Stimulated activated CD8-positive, alpha-beta memory T cell treated with anti-CD3 and anti-CD28 coated beads, Interleukin-4, amount 100 ng/mL, for 1 hour (primary cell): ENCODE measurements at places on chromosomes 3 and 15.

DNA sequence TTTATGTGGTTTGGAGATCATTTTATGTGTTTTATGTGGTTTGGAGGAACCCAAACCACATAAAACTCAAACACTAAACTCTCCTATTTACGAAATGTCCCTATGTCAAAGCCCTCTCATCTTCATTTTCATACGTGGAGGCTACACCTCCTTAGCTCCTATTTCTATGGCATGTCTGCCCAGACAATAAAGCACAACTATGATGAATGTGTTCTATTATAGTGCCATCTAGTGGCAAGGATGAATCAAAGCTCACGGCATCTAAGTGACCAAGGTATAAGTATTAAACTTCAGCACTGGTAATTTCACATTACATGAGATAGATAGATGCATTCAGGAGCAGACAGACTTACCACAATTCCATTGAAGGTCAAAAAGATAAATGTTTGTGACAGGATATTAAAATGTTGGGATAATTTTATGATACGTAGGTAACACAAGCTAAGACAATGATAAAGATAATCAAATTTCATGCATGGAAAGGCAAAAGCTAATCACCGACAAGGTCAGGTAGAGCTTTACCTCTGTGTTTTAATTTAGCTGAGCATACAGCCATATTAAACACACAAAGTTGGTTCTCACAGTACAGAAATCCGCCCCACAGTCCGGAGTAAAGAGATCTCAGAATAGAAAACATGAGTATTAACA is 130.6 kb upstream of the FHIT start:
- DNase-seq, result no peak

DNA sequence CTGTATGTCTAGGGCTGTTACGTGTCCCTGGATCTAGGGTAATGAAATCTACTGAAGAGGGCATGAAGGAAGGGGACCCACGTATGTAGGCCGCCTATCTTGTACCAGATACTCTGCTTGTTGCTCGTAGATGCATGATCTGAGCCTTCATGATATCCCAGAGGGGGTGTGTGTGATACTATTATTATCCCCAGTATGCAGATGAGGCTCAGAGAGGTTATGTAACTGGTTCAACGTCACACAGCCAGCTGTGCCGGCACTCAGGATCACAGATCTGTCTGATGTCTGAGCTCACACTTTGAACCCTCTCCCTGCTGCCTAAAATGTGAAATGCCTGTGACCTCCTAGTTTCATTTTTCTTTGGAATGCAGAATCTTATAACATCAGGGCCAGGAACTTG is 36.2 kb upstream of the SEC13 start:
- no peak for DNase-seq

GRCh38 chr3:40741729-40742128 is 217.0 kb downstream of the ZNF621 start:
- no peak for DNase-seq

GRCh38 chr3:140165781-140166180 is 230.8 kb downstream of the CLSTN2 start:
- DNase-seq, result no peak

GRCh38 chr15:33154351-33155166 is 40.0 kb downstream of the FMN1 start:
- DNase-seq, result no peak

- no peak for DNase-seq
Observed at GRCh38 chr3:136734382-136735070, 17.7 kb downstream of the STAG1 start.

GRCh38 chr15:62895905-62896316 is 146.6 kb upstream of the TPM1 start:
- no peak for DNase-seq

GRCh38 chr3:67650084-67650483 is 4.3 kb downstream of the SUCLG2 start:
- no peak for DNase-seq

DNA sequence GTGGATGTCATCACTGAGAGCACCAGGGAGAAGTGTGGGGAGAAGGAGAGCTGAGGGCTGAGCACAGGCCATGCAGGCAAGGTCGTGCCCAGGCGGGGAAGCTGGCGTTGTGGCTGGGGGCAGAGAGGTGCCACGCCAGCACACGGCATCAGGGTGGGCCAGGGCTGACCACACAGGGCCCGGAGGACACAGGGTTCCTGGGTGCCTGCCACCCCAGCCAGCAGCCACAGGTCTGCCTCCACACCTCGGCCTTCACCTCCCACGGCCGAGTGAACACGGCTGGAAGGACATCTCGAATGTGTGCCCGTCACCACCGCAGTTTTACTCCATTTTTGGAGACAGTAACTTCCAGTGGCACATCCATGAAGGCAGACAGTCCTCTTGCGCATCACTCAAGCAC is 77.1 kb downstream of the ATP10A start:
- DNase-seq, result no peak

DNA sequence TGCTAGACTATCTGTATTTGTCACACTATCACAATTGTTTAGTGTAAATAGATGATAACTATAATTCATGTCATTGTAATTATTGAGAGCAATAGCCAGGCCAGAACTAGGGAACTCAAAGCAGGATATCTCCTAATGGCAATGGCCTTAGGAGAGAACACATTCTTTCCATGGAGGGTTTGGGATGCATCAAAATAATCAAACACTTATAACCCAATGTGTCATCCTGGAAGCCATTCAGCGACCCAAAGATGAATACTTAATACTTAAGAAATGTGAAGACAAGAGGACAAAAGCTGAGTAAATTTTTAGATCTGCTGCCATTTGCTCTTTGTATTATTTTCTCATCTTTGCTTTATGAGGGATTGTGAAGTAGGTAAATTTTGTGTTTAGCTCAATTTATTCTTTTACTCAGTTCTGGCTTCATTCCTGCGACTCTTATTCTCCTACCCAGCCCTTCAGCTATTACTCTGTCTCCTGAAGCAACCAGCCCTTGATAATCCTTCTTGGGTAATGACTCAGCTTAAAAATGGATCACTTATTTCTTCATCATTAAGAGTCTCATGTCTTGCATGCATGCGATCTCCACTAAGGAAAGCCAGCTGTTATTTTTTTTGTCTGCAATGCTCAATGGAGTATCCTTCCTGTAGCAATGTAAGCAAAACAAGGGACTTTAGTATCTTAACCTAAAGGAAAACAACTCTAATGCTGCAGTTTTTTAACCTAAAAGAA is 2.0 kb downstream of the OR4F15 start:
- DNase-seq, result no peak

DNA sequence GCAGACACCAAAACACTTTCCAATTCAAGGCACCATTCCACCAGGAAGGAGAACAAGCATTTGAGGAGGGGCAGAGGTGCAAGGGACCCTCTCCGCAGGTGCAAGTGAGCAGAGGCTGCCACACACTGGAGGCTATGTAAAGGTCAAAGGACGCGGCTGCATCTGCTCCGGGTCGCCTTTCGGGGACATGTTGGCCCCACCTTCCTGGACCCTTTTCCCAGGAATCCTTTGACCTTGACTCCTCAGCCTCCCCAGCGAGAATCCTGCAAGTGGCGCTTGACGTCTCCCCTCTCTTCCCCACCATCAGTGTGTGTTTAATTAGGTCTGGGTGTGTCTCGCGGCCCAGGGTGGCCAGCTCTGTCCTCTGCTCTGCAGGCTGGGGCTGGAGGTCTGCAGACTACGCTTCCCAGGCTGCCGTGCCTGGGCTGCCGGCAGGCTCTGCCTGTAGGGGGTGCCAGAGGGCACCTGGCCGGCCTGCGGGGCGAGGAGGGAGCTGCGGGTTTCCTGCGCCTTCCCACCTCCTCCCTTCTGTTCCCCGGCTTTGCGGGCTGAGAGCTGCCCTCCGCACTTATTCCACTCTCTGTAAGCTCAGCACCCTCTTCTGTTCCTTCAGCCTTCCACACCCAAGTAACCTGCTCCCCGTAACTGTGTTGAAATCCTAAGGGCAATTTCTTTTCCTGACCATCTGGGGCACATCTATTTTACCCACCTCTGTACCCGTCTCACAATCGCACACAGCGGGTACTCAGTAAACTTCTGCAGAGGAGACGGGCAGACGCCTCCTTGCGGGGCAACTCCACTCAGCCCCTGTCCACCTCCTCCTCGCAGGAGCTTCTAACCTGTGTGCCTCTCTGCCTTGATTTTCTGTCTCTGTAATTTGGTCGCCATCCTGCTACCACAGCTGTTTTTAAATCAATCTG is 129.8 kb downstream of the NSMCE3 start:
- no peak for DNase-seq

DNA sequence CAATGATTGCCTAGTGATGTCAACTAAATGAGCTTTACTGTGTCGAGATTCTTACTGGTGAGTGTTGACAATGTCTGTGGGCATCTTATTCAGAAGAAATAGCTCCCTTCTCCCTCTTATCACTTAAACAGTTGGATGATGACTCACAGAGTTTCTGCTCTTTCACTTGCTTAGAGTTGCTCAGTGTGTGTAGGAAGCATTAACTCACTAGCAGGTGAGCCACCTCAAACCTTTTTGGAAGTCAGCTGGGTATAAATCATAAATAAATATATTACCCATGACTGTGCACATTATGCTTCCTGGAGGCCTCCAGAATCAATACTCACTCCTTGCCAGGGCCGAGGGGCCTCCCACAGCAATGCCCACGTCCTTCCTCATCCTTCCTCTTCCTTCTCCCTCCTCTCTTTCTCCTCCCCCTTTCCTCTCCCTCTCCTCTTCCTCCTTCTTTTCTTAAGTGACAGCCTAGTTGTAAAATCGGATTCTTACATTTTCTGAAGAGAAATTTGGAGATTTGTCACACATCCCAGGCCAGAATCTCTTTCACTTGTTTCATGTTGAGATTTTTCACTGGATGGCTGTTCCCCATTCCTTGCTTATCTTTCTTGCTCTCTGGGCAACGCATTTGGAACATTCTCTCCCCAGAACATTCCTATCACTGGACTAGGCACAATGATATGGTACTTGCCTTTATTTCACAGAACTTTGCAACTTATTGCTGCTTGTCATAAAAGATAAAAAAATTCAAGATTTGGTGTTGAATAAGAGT is 17.5 kb downstream of the SHC4 start:
- DNase-seq, result no peak

DNA sequence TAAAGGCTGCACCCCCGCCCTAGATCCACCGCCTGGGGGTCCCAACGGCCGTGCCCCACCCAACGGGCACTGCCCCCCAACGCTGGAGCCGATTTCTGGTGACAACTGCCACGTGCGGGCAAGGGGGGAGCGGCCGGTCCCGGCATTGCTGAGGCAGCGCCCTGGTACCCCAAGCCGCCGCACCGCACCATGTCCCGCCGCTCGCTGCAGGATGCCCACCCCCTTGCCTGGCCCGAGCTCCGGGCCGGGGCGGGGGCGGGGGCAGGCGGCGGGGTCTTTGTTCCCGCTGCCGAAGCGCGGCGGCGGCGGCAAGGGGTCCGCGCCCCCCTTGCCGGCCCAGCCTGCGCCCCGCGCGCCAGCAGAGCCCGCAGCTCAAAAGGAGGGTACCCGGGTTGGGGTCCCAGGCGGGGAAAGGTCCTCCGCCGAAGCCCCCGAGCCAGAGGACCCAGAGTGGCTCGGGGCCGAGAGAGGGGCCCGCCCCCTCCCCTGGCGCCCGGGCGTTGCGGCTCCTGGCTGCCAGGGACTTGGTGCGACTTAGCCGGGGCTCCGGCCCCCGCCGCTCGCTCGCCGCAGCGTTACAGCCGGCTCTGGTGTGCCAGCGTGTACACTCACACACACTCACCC is 678 bp downstream of the SEMA7A start:
- DNase-seq, result no peak

- DNase-seq, result no peak
Observed at GRCh38 chr3:171873580-171873979, 30.4 kb downstream of the TMEM212 start.

DNA sequence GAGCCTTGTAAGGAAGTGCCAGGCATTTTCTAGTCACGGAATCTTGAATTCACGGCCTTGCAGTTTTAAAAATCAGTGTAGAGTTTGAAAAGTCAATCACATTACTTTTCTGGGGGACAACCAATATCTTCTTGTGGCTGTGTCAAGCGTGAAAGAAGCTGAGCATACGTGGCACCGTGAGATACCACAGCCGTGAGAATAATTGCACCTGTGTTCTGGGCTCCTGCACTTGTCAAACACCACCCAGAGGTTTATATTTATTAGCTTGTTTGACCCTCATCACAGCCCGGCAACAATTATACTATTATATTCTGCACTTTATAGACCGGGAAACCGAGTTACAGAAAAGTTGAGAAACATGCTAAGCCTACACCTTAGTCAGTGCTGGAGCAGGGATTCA is 45.2 kb downstream of the ARRDC4 start:
- DNase-seq, result no peak

- DNase-seq, result no peak
Observed at GRCh38 chr15:57184502-57184901, 191.8 kb upstream of the CGNL1 start.

GRCh38 chr3:41419809-41420208 is 220.5 kb downstream of the CTNNB1 start:
- no peak for DNase-seq

DNA sequence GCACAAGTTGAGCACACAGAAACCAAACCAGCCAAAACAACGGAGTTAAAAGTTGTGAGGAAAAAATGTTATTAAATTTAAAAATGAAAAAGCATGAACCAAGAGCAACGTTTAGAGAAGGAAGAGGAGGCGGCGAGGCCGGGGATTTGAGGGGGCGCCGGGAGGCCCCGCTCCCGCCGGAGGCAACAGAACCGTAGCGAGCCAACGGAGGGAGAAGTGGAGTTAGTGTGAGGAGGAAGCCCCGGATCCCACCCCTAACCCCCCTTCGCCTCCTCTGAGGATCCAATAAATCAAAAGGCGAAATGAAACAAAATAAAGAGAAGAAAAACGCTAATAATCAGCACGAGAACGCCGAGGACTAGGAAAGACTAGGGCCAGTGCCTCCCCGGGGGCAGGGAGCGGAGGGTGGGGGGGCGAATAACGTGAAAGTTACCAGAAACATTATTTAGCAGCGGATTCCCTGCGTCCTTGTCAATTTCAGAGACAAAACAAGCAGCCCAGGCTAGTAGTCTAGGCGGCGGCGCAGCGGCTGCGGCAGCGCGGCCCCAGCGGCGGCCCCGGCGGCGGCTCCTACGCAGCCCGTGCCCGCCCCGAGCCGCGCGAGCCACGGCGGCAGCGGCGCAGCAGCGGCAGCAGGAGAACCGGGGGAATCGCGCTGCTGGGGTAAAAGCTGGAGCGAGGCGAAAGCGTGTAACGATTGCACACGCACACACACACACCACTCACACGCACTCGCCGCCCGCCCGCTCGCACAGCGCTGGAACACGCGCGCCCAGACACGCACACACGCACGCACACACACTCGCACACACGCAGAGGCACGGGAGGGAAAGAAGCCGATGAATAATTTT is 1.7 kb downstream of the MEIS2 start:
- no peak for DNase-seq
